Activated CD4-positive, CD25-positive, alpha-beta regulatory T cell treated with anti-CD3 and anti-CD28 coated beads, Interleukin-2, amount 50 U/mL, for 16 hours (primary cell): ENCODE measurements at places on chromosomes 11 and 22.

GRCh38 chr11:117916956-117917355, 12.2 kb downstream of the TMPRSS13 start:
- no peak for DNase-seq

DNA sequence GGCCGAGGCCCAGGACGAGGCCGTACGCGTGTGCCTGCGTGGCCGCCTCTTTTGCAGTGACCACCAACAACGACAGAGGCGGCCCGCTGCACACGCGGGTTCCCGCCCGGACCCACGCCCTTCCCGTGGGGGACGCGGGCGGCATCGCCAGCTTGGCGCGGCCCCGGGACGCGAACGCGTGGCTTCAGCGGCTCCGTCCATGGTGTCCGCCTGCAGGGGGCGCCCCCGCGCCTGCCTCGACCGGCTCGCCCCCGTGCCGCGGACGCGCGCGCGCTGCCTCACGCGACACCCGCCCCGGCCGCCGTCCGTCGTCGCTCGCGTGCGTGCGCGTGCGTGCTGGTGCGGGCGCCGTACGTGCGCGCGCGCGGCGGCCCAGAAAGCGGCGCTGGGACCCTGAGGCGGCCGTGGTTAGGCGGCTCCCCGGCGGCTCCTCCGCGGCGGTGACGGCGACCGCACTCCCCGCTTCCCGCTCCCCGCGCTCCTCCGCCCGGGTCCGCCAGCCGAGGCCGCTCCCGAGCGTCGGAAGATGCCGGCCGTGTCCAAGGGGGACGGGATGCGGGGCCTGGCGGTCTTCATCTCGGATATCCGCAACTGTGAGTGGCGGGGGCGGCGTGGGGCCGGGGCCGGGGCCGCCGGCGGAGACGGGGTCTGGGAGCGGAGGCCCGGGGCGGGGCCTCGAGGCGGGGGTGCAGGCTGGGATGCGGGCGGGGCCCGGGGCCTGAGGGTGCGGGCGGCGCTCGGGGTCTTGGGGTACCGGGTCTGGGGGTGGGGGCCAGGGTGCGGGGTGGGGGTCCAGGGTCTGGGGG, at the start of gene AP2A2:
AP2A2 (plus strand) TSS at position 375 of the 806 bp plus-strand sequence; CDS start at position 527, 152 bp downstream.
- DNase-seq = peak; percentile 83

DNA sequence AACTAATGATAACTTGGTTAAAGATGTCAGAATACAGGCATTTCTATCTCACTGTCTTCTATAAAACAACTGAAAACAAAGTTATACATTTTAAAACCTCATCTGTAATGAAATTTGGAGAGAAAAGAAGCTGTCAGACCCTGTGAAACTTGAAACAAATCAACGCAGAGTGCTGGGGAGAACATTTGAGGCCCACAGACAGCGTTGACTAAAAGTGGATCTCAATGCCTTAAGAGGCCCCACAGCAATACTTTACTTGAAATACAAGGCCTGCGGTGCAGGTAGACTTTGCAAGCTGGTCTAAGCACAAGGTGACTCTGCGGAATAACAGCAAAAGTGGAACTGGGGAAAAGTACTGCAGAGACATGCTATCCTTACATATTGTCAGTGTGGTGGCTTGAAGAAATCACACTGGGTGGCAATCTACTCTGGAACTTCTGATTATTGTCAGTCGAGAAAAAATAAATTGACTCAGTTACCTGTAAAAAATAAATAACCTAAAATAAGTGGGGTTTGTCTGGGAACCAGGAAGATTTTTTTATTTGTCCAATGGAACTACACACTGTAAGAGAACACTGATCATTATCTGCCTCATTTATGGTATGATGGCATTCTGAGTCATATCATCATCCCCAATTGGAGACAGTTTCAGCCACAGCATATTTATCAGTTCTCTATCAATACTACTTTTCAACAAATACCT, 138.9 kb downstream of the LUZP2 start:
- DNase-seq = no peak

GRCh38 chr11:61760946-61761345, 8.5 kb downstream of the MYRF start:
- no peak for DNase-seq

DNA sequence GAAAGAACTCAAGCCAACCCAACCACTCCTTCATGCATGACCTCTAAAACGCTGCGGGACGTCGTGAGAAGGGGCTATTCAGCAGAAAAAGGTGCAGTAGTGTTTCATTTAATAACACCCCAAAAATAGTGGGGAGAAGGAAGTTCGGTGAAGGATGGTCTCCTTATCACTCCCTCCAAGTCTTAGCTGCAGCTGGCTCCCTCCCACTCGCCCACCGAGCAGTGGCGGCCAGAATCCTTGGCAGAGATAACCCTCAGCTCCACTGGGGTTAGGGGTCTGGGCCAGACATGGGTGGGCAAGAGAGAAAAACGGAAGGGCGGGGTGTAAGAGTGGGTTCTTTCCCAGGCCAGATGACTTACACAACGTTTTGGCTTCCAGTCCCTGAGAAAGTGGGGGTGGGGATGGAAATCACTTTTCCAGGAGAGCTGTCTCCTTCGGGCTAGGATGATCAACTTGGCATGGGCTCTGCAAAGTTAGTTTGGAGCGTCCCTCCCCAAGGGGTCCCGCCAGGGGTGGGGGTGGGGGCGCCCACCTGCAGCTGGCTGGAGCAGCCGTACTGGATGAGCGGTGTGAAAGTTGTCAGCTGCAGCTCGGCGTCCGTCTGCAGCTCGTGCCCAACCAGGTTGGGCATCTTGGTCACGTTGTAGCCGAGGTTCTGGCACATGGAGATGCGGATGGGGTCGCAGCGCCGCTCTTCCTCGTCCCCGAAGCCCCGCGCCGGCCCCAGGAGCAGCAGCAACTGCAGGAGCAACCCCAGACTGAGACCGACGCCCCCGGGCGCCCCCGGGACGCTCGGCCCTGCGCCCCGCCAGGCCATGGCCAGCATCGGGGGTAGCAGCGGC, 705 bp downstream of the FZD4 start:
- no peak for DNase-seq

DNA sequence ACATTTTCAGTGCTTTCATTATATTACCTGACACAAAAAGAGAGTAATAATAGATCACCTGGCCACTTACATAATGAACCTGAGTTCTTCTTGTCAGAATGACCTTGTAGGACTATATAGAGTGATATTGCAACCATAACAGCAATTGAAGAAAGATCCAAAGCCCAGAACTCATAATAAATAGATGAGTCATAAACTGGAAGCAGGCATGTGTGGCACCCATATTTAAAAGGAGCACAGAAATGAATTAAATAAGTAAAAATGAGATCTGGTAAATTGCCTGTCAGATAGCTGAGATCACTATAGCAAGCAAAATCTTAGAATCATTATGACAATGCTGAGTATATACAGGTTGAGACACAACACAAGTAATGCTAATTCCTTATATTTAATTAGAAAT, 331.8 kb downstream of the AASDHPPT start:
- DNase-seq = no peak
